ENCODE measurements at places on chromosomes 16 and 17.
A peak's percentile ranks its signal among the peaks of the same experiment; 100 is the strongest.

- DNase-seq, result no peak
Measured at GRCh38 chr16:77344341-77344740, 90.5 kb downstream of the ADAMTS18 start.

- no peak for DNase-seq
Measured at GRCh38 chr17:65850486-65850885, 289.0 kb upstream of the AXIN2 start.

DNA sequence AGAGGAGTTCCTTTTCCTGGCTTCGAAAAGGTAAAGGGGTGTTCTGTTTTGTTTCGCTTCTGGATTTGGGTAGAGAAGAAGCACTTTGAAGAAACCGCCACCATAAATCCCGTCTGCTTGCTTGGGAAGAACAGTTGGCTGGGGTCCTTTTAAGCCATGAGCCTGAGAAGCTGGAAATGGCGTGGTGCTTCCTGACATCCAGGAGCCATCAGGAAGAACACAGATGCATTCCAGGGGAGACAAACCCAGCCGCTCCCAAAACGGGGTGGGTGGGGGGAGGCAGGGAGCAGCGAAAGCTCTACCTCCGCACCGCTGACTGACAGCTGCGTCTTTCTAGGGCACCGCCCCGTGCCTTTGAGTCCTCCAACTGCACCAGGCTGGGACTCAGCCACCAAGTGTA, 91.6 kb downstream of the ZDHHC7 start:
- DNase-seq, result no peak

DNA sequence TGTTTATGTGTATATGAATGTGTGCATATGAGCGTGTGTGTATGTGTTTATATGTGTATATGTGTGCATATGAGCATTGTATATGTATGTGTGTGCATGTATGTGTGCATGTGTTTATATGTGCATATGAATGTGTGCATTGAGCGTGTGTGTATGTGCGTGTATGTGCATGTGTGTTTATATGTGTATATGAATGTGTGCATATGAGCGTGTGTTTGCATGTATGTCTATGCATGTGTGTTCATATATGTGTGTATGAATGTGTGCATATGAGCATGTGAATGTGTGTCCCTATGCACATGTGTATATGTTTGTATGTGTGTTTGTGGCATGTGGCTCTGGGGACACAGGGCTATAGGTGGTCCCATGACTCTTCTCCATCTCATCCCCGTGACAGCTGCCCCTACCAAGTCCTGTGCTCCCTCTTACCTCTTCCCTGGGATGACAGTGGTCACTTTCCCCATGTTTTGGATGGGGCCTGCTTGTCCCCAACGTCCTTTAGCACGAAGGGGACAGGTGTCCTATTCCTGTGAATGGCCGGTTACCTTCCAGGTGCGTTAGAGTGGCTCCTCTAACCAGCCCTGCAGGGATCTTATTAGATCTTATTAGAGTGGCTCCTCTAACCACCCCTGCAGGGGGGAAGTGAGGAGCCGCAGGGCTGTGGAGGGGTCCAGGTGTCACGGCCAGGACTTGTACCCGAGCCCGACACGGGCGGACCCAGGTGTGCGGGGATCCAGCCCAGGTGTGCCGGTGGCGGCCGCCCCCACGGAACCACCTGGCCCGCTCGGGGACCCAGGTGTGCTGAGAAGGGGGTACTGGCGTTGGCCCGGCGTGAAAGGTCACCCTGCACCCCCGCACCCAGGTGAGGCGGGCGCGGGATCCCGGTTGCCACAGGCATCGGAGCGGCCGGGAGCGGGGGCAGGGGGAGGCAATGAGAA, 105.6 kb downstream of the SEC14L1 start:
- no peak for DNase-seq

- DNase-seq, result no peak
Measured at GRCh38 chr17:79072544-79072943, 2.1 kb upstream of the ENGASE start.

DNA sequence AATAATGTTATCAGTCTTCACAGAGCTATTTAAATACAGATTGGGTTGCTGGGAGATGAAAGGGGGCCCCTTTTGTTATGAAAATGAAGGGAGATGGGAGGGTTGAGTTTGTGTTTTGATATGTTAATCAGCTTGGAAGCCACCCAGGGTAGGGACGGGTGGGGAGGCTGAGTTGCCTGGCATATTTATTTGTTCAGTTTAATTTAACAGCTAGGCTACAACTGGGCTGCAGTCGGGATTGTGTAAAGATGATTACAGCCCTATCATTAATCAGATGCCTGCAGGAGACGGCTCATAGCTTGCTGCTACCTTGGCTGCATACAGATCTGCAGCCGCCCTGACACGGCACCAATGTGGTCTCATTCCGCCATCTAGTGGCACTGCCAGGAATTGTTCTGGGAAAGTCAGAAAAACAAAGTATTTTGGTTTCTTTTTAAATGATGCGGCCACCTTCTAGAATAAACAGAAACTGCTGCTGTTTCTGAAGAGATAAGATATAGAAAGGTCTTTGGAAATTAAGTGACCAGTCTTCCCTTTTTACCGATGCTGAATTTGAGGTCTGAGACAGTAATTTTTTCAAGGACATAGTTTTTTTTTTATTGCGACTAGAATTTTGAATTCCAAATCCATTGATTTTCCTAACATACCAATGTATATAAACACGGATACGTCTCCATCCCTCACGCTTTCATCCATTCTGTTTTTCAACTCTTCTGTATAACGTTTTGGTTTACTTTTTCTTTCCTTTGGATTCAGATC, 458.0 kb upstream of the ASIC2 start:
- DNase-seq, result peak; percentile 52

DNA sequence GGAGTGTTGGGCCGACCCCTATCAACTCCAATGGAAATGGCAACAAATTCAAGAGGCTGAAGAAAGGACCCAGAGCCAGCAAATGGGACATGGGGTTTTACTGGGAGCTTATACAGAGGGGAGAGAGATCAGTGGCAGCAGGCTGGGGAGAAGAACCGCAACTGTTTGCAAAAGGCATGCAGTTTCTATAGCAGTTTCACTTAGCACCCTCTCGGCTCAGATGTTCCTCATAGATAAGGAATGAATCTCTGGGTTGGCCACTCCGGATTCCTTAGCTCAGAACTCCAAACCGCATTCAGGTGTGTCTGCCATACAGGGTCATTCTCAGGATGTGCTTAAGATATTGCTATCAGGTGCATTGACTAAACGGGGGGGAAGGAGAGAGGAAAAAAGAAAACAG, 71.1 kb upstream of the RPL38 start:
- DNase-seq, result no peak

DNA sequence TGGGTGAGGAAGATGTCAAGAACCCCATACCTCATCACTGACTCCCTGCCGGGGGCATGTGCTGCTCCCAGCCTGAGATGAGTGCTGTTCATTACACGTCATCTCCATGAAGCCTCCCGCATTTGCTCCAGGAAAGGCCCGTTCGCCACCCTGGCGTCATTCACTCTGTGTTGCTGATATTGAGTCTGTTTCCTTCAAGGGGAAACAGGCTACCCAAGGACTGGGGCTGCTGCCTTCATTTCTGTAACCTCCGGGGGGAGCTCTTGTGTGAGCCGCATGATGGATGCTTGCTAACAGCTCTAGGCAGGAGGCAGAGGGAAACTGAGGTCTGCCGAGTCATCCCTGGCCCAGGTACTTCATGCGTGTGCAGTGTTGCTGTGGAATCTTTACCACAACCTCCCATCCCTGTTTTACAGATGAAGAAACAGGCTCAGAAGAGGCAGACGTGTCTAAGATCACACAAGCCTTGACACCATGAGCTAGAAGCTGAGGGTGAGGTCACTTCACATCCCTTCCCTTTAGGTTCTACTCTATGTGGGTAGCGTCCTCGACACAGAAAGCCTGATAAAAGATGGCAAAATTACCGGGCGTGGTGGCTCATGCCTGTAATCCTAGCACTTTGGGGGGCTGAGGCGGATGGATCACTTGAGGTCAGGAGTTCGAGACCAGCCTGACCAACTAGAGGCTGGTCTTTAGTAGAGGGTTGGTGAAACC, 3.5 kb upstream of the ARMC5 start:
- DNase-seq, result no peak

GRCh38 chr17:77107506-77108433, 33.0 kb upstream of the SEC14L1 start:
- DNase-seq, result peak; percentile 34

DNA sequence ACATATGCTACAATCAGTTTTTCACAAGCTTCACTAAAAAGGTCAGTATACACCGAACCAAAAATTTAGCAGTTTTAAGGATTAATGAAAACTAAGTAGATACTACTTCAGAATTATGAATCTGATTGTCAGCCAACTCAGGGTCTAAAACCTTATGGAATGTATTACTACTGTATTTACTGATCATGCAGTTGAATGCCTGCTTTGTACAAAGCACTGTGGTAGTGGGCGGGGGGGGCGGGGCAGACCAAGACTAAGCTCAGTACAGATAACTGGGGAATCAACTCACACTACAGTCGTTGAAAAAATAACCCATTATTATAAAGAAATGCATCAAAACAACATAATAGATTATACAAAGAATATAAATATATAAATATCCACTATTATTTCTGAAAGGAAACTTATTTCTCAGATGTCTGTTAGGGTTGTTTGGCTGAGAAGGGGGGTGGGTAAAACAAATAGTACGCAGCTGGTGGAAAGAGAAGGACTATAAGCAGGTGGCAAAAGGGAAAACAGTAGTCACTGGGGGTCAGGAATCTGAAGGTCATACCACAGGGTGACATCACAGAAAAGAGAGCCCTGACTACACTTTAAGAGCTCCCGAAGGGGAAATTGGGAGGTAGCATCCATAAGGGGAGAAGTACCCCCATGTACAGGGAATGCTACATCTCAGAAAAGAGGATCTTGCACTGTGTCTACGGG, 109.4 kb upstream of the AXIN2 start:
- DNase-seq, result no peak

DNA sequence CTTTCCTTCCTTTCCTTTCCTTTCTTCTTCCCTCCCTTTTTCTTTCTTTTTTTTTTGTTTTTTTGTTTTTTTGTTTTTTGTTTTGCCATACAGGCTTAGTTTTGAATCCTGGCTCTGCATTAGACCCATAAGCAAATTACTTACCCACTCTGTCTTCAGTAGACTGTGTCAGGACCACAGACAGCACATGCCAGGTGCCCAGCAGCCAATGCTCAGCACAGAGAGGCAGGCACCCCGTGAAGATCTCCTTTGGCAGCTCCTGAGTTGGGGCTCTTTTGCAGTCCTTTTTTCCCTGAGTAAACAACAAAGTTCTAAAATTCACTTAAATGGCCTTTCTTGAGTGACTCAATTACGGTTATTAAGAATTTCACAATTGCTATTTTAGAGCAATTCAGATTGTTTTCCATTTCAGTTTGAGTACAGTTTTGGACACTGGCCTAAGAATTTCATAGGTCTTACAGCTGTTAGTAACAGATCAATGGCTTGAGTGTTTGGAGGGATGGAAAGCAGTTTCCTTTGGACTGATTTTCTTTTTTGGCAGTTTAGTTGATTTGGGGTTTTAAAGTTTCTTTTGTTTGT, 26.2 kb upstream of the SLC5A11 start:
- DNase-seq, result no peak

GRCh38 chr17:10648381-10648780, 8.7 kb downstream of the MYH3 start:
- no peak for DNase-seq

DNA sequence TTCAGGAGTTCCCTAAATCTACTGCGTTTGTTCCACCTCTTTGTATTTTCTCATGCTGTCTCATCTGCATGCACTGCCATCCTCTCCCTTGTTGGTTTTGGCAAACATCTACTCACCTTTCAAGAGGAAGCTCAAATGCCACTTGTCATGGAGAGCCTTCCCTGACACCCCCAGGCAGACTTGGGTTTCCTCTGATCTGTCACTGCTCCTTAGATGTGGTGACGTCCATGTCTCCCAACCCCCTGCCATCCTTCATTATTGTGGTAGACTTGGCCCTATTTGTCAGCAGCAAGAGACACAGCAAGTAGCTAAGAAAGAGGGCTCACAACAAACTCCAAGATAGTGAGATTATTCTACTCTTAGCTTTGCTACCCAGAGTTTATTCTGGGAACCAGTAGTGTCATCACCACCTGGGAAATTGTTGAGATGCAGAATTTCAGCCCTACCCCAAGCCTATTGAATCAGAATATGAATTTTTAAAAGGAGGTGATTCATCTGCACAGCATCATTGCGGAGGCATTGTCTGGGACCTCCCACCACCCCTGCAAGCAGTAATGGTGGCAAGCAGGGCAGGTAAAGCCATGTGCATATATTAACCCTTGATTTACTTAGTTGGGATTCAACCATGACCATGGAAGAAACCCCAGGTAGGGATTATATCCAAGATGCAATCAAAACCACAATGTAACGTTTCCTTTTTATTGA, 248.9 kb downstream of the SHISA9 start:
- DNase-seq, result no peak

DNA sequence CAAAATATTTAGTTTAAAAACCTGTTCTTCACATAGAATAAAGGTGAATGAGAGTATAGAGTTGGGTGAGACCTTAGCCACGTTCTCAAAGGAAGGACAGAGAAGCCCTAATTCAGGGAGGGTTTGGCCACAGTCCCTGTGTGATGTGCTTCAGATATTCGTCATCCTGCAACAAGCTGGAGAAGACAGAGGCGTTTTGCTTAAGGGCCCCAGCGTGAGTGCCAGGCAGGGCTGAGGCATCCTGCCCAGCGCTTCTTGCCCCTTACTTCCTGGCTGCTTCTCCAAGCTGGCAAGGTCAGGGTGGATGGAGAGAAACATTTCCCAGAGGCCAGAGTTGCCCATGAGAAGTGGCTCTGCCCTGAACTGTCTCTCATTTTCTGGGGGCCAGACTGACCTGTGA, 46.9 kb downstream of the AXIN2 start:
- no peak for DNase-seq

GRCh38 chr17:49333804-49334203, 28.2 kb downstream of the ZNF652 start:
- no peak for DNase-seq

GRCh38 chr16:75074920-75075687, 41.5 kb downstream of the LDHD start:
- DNase-seq, result peak; percentile 61

DNA sequence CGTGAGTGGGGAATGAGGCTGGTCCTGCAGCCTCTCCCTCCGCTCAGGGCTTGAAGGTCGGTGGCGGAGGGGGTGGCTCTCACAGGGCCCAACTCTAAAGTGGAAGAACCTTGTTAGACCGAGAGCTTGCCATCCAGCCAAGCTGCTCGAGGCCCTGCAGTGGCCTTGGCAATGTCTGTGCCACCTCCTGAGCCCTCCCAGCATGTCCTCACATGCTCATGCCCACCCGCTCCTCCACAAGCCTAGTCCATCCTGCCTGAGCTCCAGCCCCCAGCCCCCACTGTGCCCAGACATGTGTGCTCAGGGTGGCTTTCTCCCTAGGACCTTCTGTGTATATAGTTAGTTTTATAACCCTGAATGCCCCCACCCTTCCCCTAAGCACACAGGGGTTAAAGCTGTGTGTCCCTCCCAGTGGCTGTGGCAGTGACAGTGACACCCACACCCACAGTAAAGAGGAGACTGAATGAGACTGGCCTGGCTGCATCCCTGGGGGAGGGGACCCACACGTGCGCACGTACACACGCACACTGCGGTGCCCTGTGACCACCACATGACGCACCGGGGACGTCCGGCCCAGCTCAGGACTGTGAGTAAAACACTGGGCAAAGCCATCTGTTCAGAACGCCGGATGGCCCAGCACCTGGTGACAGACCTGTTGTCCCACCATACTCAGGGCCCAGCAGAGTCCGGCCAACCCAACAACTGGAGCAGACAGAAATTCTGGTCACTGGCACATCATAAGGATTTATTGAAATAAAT, 15.6 kb downstream of the PDK2 start:
- no peak for DNase-seq

- DNase-seq, result no peak
Measured at GRCh38 chr17:31385428-31386285, 5.8 kb upstream of the RAB11FIP4 start.
